ENCODE measurements at places on chromosomes 2 and 18. TPM values are rescaled to one million over a fixed set of nuclear protein-coding genes. Genes with fewer than 3 reads are reported as not detected.

- no peak overlapping the region for H3K27ac ChIP-seq
- H3K36me3 ChIP-seq = no peaks in the 10 kb centered on the region
Observed at GRCh38 chr2:212733273-212733672, 194.7 kb upstream of the ERBB4 start.

- H3K36me3 ChIP-seq = no peaks in the 10 kb centered on the region
- H3K4me3 ChIP-seq = no peak overlapping the region
- DNase-seq = no peak
Observed at GRCh38 chr2:184906709-184907108, 308.4 kb downstream of the ZNF804A start.

- H3K27me3 ChIP-seq = peaks cover 31% of the 10 kb centered on the region
- H3K4me1 ChIP-seq = peaks cover 2% of the 10 kb centered on the region
Observed at GRCh38 chr2:1613078-1613445, 131.3 kb downstream of the PXDN start.

DNA sequence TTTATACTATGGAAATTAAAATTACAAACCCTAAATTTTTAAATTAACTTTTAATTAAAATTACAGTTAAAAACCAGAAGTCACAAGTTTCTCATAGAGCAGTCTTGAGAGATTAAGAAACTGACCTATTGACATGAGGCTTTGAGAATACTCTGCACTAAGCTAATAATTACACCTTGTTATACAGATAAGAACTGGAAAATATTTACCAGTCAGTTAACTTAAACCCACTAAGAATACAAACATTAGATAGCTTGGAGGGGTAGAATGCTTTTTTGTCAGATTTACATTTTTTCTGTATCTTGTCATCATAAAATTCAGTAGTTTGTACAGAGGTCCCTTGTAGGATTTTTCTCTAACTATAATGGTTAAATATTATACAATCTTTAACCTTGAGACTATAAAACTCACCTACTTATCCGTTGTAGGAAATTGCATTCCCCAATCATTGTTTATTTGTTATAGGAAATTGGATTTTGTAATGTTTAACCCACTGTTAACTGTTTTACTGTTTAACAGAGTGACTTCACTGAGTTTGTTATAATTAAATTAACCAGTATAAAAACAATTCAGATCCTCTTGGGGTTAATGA, 219.7 kb upstream of the PKDCC start:
- H3K27me3 ChIP-seq = peaks cover 64% of the 10 kb centered on the region
- no peaks in the 10 kb centered on the region for H3K4me1 ChIP-seq
- H3K36me3 ChIP-seq = no peaks in the 10 kb centered on the region
- no peak overlapping the region for H3K27ac ChIP-seq
- no peak for DNase-seq

GRCh38 chr2:222434204-222434603, 9.9 kb downstream of the SGPP2 start:
- no peak for DNase-seq
- no peaks in the 10 kb centered on the region for H3K4me1 ChIP-seq
- H3K27ac ChIP-seq = no peak overlapping the region
- H3K36me3 ChIP-seq = no peaks in the 10 kb centered on the region
- H3K4me3 ChIP-seq = no peak overlapping the region
- H3K27me3 ChIP-seq = no peaks in the 10 kb centered on the region

ZNF521 gene
- total RNA-seq = 0.10 TPM

C1QL2 gene
- total RNA-seq = not detected

TTLL4 gene
- total RNA-seq = 53.0 TPM

SPATA3 gene
- total RNA-seq = not detected

RBM43 gene
- 3.3 TPM for total RNA-seq

Data from HCT116 (cell line).